Stimulated activated CD8-positive, alpha-beta memory T cell treated with anti-CD3 and anti-CD28 coated beads, Interleukin-4, amount 100 ng/mL, for 1 hour (primary cell): ENCODE measurements at places on chromosomes 12 and 14.

GRCh38 chr12:106358396-106359241, 1.1 kb downstream of the POLR3B start:
- DNase-seq = no peak

GRCh38 chr14:24280797-24281460, 9.5 kb upstream of the RABGGTA start:
- no peak for DNase-seq

DNA sequence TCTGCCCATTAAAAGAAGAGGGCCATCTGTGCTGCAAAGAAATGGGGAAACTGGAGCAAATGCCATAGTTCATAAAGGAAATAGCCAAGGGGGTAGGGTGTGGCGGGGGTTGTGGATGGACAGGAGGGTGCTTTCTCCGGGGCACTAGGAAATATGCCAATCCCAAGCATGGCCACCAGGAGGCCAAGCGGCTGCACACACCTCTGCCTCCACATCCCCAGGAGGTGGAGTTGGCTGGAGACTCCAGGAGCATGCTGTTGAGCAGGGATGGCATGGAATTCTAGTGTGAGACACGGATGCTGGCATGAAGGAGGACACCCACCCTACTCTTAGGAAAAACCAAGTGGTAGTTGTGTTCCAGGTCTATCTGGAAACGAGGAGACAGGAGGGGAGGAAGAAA, 25.2 kb downstream of the NID2 start:
- no peak for DNase-seq

- no peak for DNase-seq
Measured at GRCh38 chr12:127278351-127278750, 988.6 kb upstream of the TMEM132C start.

DNA sequence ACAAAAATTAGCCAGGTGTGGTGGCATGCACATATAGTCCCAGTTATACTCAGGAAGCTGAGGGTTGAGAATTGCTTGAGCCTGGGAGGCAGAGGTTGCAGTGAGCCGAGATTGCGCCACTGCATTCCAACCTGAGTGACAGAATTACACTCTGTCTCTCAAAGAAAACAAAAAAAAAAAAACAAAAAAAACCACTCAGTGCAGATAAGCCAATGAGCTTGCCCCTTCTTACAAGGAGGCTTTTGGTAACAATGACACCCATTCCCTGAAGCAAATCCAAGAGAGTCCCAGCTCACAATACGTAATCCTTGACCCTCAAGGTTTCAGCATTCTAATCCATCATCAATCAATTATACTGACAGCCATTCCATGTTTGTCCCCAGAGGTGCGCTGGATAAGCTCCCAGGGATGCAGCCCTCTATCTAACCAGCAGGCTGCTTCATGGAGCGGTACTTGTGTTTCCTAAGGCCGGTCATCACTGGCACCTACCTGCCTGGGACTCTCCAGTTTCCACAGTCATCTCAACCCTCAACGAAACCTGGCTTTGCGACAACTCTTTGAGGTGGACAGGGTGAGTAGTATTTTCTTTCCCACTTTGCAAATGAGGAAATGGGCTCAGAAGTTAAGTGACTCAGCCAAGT, 12.4 kb downstream of the GCN1 start:
- DNase-seq = no peak

DNA sequence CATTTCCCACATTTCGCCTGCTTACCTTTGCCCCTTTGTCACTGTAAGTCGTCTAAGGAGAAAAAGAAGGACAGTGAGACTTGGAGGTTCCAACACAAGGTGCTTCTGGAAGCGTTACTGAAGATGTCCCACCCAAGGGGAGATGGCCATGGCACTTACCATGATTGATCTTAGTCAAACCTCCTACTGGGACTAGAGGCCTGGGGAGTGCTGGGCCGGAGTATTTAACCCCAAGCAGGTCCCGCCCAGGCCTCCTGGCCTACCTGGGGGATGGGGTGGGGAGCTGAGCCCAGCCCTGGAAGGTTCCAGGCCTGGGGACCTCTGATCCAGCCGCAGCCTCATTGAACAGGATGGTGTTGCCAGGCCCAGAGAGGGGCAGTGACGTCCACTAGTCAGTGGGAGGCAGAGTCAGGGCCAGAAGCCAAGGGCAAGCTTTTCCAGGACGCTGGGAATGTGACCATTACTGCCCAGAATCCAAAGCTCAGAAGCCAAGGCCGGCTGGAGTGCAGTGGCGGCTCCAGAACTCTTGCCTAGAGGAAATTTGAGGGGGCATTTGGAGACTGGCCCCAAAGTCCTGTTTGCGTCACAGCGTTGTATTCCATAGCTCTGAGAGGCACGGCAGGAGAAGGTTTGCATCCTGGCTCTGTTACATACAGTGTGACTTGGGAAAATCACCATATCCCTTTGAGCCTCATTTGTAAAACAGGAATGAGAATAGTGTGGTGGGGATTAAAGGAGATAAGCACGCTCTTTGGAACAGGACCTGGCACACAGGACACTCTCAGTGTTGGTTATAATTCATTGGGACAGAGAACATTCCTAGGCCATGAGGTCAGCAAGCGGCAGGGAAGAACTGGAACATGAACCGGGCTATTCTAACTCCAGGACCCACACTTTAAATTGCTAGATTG, at the start of gene HPD:
HPD (minus strand) TSS at position 198 of the 911 bp plus-strand sequence; CDS start at position 162, 36 bp downstream.
- no peak for DNase-seq
